ENCODE measurements at places on chromosomes 4 and X.
A peak's percentile ranks its signal among the peaks of the same experiment; 100 is the strongest.

GRCh38 chrX:98299785-98300184 lies 1416.1 kb downstream of the RPA4 start:
- DNase-seq: no peak

DNA sequence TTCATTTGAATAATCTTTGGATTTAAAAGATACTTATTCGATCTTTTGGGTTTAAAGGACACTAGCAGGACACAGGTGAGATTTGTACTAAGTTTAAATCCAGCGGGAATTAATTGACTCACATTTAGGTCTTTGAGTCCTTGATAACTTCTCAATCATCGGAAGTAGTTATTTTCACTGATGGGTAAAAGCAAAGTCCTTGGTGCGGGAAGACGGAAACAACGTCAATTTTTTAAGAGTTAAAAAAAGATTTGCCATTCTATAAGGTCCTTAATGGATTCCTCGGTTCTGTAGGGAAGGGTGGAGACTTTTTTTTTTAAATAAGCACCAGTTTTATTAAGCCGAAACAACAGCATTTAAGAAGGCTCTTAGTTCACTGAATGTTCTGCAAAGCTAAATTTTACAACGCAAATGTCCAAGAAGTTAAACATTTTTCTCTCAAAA lies 2.9 kb downstream of the TMSB4X start:
- DNase-seq: no peak

GRCh38 chr4:119231491-119231890 lies 19.0 kb downstream of the USP53 start:
- no peak for DNase-seq

- DNase-seq: no peak
These were observed 1.1 kb downstream of the MECP2 start for GRCh38 chrX:154096140-154097002.

- DNase-seq: no peak
These were observed 188.4 kb downstream of the WDFY3 start for GRCh38 chr4:84778041-84778440.

DNA sequence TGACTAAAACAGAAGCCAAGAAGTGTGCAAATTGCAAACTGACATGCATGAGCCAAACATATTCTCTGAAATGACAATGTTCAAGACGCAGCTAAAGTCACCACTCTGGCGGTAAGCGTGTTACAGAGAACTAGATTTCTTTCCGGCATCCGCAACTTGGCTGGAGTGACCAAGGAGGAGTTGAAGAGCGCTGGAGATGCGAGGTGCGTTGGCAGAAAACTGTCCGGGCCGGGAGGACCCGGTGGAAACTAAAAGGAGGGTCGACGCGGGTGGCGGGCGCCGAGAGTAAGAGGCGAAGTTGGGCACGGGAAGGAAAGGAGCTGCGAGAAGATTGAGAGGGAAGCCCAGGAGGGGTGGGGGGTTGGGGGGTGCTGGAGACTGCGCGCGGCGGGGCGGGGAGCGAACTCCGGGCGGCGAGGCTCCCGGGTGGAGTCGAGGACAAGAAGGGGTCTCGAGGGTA lies 807 bp downstream of the SEL1L3 start:
- DNase-seq: peak; percentile 36

GRCh38 chrX:19624739-19625138 lies 109.4 kb upstream of the MAP3K15 start:
- no peak for DNase-seq

DNA sequence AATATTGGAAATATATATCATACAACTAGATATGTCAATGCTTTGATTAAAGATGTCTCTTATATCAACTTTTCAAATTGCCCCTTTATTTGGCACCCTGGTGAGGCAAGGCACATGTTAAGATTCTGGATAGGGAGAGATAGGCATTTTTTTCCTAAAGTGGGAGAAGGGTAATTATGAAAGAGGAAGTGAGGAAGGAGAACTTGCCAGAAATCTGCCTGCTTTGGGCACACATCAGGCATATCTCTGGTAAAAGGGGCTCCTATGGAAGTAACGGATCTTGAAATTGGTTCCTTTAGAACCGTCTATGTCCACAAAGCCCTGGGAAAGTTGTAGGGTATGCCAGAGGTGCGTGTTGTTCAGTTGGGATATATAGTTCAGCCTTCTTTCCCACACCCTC lies 5.7 kb downstream of the IL15 start:
- no peak for DNase-seq

GRCh38 chrX:19194285-19195242 lies 72.3 kb upstream of the ADGRG2 start:
- no peak for DNase-seq

GRCh38 chr4:2651998-2652397 lies 104.1 kb downstream of the TNIP2 start:
- DNase-seq: no peak

- no peak for DNase-seq
These were observed 1550.9 kb downstream of the C4orf33 start for GRCh38 chr4:130646886-130647285.

DNA sequence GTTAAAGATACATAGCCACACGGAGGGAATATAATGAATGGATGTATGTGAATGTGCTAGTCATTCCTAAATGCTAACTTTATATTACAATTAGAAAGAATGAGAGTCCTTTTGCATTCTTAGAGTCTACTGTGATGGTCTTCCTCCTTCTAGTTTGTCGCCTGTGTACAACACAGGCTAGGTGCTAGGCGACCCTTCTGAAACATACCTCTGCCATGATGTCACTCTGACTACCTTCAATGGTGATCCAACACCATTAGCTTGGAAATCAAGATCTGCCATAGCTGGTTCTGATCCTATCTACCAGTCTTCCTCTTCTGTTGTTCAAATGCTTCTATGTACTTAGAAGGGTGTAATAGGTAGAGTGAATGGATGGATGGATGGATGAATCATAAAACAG lies 151.2 kb downstream of the MGST2 start:
- DNase-seq: no peak

- no peak for DNase-seq
These were observed 30.0 kb upstream of the PLAC1 start for GRCh38 chrX:134688031-134688823.

- DNase-seq: no peak
These were observed 40.2 kb upstream of the NDNF start for GRCh38 chr4:121112530-121112929.

DNA sequence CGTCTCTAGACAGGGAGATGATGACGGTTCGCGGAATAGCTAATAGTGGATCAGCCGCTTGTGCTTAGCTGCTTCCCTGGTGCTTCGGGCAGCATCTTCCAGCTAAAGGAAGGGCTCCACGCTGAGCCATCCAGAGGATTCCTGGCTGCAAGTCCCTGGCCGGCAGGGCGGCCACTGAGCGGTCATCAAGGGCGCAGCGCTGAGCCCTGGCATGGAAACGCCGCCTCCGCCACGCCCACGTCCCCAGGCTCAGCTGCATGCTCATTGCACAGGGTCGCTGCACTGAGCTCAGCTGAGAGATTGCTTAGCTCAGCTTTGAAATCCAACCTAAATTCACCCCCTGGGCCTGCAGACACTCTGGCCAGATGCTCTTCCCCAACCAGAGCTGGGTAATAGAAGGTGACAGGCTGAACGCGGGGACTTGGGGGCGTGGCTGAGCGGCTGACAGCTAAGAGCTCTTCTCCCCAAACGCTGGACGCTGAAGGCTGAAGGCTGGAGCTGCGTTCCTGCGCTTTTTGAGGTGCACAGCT lies 118.2 kb upstream of the KIT start:
- DNase-seq: peak; percentile 11

DNA sequence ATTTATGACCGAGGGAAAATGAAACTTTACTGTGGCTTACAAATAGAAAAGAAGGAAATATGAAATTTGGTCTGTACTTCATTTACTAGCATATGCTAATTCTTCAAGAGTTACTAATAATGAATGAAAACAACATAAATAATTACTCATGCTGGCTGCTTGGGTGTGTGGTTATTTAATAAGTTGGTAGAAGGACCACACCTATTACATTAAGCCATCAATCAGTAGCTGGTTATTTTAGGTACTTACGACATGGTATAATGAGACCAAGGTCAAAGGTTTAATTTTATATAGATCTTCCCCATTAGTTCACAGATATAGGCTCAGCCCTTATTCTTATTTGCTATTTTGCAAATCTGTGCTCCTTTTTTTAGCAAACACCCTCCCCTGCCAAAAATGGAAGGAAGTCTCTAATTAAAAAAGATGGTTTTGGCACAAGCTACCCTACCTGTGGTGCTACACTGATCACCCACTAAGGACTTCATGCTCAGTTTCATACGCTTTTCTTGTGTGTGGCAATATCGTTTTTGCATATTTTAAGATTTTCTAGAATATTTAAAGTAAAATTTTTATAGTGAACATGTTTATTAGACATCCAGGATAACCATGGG lies 14.1 kb downstream of the TMPRSS11D start:
- DNase-seq: no peak

DNA sequence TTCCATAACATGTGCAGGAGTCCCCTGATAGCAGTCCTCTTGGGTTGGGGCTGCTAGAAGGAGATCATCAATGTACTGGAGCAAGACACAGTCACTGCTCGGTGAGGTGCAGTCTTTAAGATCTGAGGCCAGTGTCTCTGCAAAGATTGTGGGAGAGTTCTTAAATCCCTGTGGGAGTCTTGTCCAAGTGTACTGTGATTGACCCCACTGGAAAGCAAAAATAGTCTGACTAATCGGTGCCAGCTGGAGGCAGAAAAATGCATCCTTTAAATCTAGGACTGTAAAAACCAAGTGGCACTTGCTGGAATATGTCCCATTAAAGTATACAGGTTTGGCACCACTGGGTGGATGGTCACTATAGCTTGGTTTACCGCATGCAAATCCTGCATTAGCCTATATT lies 31.1 kb downstream of the SULT1E1 start:
- DNase-seq: no peak

- no peak for DNase-seq
These were observed 2.9 kb downstream of the AR start for GRCh38 chrX:67546496-67547423.

DNA sequence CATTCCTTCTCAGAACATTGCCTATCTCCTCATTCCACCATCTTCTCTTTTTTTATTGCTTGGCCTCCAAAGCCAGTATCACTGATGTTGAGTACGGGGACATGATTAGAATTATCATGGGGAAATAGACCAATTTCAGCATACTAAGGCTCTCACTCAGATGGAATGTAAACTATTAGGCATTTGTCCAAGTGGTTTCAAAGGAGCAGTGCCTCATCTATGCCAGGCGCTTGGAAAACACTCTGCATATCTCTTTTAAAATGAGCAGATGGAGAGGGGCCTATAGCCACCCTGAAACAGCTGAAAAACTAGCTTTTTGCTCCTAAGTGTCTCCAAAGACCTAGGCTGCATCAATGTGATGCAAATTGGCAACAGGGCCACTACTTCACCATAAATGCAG lies 150.8 kb upstream of the DIPK2B start:
- DNase-seq: no peak

DNA sequence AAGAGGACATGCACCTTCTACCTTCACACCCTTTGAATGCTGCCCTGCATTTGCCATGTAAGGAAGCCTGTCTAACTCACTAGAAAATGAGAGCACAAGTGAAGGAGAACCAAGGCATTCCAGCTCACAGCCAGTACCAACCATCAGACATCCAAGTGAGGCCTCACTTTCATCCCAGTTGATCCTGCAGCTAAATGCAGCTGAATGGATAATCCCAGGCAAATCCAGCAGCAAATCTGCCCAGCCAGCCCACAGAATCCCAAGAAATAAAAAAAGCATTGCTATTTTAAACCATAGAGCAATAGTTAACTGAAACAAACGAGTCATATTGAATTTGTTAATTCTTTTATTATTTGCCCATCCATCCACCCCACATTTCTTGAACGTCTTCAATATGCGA lies 112.5 kb downstream of the C4orf33 start:
- DNase-seq: no peak

DNA sequence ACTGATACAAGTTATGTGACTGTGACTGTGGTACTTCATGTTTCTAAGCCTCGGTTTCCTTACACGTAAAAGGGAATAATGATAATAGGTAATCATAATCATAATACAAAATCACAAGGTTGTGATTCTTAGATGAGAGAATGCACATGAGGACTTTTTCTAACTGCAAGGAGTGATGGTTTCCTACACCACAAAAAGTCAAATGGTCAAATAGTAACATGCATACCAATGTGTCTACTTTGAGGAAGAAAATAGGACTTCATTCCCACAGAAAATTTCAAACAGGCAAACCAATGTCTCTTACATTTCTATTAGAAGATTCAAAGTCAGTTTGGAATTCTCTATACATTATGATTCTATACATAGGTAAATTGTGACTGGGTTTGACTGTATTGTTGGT lies 368.7 kb upstream of the FTHL17 start:
- no peak for DNase-seq

GRCh38 chr4:80798082-80798481 lies 232.4 kb upstream of the BMP3 start:
- no peak for DNase-seq

- DNase-seq: peak; percentile 79
These were observed 9.6 kb downstream of the HAUS7 start for GRCh38 chrX:153460826-153461225.

DNA sequence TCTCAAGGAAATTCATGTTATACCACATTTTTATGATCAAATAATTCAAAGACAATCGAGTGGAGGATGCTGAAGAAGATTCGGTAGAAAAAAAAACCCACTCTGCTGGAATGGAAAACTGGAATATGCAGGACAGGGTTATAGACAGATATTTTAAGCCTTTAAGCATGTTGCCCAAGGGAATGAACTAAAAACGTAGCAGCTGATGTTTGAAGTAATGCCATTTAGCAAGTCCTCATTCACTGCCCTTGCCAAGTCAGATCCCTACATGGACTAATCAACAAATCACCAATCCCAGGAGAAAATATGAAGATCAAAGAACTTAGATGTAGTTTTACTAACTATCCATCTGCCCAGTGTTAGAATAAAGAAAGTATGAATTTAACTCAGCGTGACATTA lies 75.6 kb upstream of the ETNPPL start:
- DNase-seq: no peak

- DNase-seq: peak; percentile 28
These were observed 53.7 kb upstream of the MYOZ2 start for GRCh38 chr4:119081943-119082342.

- DNase-seq: no peak
These were observed 587.2 kb downstream of the EPHA5 start for GRCh38 chr4:65083076-65083475.

GRCh38 chr4:152374606-152375285 lies 161.1 kb downstream of the FBXW7 start:
- DNase-seq: no peak

DNA sequence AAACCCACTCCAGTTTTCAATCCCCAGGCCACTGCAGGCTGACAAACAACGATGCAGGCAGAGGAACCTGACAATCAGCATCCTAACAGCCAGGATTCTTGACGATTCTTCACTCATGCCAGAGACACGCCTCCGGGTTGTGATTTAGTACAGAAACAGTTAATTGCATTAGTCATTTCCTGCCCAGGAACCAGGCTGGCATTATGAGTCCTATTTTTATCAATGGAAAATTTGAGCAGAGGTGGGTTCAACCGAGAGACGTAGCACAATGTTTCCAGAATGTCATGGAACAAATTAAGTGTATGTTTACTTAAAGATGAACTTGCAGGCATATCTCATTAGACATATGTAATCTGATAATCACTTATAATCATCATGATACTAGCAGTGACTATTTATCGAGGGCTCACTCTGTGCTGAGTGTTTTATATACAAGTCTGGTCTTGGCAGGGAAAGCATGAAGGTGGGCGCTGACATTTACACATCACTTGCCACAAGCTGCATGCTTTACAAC lies 159.7 kb downstream of the NSUN7 start:
- no peak for DNase-seq
